ENCODE measurements at places on chromosomes 3 and 15.

GRCh38 chr3:165805946-165806561 lies 31.2 kb downstream of the BCHE start:
- no peak for DNase-seq

GRCh38 chr3:88307666-88308065 lies 157.9 kb downstream of the C3orf38 start:
- DNase-seq, result no peak

GRCh38 chr15:74203914-74204431 lies 1.4 kb upstream of the STRA6 start:
- no peak for DNase-seq

DNA sequence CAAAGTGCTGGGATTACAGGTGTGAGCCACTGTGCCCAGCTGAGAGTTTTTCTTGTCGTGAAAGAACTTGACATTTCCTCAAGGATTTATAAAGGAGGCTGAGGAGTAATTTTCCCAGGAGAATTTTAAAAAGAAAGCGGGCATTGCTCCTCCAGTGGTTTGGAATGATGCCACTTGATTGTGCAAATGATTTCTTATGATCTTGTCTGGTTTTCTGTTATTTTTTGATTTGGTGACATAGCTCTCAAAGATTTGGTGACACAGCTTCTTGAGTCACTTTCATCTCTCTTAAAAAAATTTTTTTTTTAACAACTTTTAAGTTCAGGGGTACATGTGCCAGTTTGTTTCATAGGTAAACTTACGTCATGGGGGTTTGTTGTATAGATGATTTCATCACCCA lies 24.6 kb upstream of the NFKBIZ start:
- no peak for DNase-seq

- DNase-seq, result no peak
These were observed 193.2 kb downstream of the MEX3B start for GRCh38 chr15:81852411-81853149.

DNA sequence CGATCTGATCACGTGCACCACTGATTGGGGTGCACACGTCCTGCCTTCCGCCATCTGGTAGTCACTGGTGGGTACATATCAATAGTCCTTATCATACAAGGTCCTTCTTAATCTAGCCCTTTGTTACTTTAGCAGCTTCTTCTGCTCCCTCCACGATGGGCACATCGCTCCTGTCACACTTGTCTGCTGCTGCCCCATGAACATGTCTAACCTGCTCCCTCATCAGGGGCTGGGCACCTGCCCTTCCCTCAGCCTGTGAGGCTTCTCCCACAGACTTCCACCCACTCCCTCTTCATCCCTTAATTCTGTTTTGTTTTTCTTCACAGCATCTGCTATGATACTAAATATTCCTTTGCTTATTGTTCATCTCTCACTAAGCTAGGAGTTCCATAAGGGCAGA lies 82.5 kb downstream of the UACA start:
- no peak for DNase-seq

DNA sequence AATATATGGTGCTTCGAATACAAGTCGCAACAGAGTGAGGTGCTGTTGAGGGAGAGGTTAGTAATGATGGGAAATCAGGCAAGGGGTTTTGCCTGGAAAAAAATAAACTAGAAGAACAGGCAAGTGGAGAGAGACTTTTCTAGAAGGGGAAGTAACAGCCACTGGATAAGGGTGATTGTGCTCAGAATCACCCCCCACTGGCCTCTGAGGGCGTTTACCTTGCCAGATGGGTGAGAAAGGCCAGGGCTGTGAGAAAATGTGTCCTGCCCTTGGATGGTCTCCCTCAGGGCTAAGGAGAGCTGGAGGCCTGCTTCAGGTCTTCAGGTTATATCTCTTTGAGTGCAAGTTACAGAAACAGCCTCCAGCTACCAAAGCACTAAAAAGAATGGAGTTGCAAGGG lies 151.8 kb downstream of the MEX3B start:
- no peak for DNase-seq

DNA sequence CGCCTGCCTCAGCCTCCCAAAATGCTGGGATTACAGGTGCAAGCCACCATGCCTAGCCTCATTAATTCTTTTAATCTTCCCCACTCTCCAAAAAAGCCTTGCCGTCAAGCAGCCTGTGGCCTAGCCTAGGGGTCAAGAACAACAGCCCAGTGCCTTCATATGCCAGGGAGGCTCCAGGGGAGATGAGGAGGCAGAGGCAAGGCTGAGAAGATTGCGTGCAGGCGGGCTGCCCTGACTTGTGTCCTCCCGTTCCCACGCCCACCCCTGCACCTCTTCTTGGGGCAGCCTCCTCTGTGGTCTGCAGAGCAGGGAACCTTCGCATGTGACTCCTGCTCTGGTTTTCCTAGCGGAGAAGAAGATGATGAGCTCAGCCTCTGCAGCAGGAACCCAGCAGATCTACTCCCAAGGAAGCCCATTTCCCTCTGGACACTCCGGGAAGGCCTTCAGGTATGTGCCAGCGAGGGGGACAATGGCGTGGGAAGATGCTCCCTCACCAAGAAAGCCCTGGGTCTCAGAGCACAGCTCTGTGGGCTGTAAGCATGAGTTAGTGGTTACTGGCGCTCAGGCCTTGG lies 118.5 kb upstream of the ABHD17C start:
- no peak for DNase-seq

DNA sequence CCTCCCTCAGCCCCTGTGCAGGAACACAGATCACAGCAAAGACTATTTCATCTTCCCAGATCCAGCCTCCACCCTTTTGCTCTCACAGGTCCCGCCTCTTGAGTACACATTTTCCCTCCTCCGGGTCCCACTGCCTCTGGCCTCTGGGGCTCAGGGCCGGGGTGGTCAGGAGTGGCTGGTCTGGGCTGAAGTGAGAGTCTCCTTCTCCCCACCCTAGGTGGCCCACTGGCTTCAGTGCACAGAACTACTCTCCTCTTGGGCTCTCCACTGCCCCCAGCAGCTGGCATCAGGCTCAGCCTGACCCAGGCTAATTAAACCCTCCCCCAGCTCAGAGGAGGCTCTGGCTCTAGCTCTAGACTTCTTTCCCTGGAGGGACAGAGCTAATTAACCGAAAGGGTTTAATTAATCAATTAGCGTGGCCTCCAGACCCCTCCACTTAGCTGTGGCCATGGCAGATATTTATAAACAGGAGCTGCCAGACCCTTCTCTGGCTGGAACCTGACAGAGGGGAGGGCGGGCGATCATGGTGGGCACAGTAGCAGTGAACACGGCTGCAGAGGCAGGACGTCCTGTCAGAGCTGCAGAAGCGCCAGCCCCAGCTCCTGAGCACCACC lies 15.1 kb downstream of the DUSP7 start:
- DNase-seq, result no peak

DNA sequence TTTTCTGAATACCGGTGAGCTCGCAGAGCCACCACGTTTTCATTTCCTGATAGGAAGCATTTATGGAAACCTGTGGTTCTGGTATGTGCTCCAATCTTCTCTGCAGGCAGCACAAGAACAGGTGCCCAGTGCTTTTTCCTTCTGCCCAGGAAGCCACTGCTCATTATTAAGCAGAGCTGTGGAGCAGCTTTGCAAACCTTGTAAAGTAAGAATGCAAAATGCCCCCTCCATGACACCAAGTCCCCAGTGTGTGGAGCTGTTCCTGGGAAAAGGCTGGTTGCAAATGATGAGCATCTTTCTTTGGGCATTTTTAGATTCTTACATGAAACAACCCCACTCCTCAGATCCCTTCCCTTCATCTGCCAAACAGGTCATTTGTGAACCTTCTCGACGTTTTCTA lies 65.7 kb upstream of the MRPL3 start:
- DNase-seq, result no peak

DNA sequence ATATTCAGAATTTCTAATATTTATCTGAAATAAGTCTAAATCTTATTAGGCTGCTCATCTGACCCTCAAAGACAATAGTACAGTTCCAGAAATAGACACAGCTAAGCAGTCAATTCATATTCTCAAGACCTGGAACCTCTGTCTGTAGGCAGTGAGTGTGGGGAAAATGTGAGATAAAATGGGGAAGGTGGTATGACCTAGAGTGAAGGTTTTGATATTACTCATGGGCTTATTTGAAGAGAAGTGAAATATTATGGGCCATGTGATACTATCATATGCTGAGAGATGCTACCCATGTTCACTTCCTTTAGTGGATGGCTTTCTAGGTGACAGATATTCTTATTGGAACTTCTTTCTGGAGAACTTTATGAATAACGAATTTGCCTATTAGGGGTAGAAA lies 33.5 kb downstream of the TGFBR2 start:
- no peak for DNase-seq

GRCh38 chr3:25573386-25574171 lies 91.1 kb downstream of the TOP2B start:
- DNase-seq, result no peak

DNA sequence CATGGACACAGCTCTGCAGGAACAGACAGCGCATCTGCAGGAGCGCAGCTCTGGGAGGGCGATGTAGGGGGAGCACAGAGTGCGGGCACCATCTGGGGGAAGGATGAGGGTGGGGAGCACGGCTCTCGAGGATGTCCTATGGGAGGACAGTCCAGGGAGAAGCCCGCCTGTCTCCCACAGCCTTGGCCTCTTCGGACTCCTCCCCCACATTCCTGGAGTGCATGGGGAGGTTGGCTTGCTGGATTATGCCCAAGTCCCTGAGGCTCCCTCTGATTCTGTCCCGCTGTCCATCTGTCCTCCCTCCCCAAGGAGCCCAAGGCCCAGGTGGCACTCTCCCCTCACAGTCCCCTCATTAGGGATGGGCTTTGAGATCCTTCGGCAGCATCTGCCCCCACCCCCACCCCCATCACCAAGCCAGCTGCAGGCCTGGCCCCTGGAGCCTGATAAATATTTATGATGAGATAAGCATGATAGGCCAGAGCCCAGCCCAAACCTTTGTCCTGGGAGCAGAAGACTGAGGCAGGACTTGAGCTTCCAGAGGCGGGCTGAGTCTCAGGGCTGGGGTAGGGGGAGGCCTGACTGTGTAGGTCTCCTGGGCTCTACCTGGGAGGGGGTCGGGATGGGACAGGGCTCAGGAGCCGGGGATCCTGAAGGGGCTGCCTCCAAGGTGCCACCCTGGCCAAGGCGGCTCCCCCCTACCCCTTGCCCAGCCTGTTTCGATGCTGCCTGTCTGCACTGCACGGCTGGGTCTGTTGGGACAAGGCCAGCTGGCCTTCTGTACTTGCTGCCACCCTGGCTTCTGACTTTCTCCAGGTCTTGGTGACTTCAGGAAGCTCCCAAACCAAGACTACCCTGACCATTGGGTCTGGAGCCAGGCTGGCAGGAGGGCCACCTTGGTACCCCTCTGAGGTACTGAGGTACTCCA lies 28.6 kb upstream of the SEMA3F start:
- DNase-seq, result no peak

DNA sequence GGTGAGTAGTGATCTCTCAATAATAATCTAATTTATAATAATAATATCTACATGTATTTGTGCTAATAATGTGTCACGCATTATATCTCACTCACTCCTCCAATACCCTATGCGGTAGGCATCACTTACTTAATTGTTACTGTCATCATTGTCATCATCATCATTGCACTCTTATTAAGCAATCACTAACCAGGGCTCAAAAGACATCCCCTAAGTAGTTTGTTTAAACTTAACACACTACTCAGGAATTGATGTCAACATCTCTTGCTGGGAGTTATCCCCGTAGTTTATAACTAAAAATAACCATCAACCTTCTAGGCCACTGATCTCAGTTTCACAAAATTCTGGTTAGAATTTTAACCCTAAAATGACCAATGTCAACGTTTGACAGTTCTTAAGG lies 56.8 kb upstream of the ICE2 start:
- no peak for DNase-seq

- no peak for DNase-seq
These were observed 1.1 kb upstream of the CD200R1 start for GRCh38 chr3:112976001-112976400.

DNA sequence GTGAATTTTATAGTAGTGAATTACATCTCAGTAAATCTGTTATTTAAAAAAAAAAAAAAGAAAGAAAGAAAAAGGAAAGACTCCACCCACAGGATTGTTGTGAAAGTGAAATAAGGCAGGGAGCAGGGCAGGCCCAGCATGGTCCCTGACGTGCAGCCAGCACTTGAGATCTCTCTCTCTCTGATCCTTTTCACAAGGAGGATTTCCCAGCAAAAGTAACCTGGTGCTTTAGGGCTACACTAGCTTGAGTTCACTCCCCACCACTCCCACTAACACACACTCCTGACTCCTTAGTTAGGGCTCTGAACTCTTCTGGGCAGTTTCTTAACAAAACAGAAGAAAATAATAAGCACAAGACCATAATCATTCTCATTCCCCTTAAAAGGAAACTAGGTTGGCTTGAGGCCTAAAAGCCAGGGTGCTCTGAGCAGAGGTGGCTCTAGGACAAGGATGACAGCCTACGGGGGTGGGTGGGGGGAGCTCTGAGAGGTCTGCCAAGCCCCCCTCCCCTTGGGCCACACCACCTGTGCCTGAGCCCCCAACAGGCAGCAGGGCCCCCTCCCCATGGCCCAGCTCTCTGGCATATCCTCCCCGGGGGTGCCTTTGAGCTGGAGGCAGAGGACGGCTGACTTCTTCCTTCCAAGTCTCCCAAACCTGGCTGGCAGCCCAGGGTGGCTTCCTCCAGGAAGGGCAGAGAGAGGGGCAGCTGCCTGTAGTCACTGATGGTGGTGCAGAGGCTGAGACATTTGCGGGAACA lies 856 bp downstream of the TMEM40 start:
- no peak for DNase-seq

- DNase-seq, result no peak
These were observed 64.3 kb downstream of the FRMD5 start for GRCh38 chr15:44130778-44131177.

GRCh38 chr15:75620058-75620820 lies 5.3 kb downstream of the SNUPN start:
- no peak for DNase-seq

GRCh38 chr3:40920041-40920440 lies 279.3 kb upstream of the CTNNB1 start:
- no peak for DNase-seq

DNA sequence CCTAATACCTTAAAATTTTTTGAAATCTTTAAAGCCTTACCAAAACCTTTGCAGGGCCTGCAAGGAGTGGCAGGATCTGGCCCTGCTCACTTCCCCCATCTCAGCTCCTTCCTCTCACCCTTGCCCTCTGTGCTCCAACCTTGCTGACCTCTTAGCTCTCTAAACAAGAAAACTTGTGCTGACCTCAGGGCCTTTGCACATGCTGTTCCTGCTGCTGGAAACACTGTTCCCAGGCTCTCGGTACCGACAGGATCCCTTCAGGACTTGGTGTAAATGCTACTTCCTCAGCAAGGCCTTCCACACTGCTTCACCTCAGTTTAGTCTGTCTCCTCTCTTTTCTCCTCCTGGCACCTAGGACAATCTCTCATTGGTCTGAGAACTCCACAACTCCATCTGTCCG lies 155.4 kb upstream of the IQSEC1 start:
- no peak for DNase-seq

DNA sequence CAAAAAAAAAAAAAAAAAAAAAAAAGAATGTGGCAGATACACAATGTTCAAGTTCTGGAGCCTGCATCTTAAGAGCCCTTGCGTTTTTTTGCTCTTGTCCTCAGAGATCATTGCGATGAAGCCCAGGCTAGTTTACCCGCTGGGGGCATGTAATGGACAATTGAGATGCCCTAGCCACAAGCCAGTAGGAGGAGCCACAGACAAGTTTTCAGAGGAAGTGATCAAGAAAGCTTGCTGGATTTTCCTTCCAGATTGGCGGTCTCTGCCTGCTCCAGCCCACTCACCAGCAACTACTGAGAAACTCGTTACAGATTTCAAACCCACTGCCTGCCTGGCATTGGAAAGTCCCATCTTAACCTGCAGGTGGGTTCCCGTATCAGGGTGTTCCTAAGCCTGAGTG lies 192.1 kb upstream of the EOMES start:
- DNase-seq, result no peak
